ENCODE measurements at places on chromosomes 7 and 10.

- no peak for DNase-seq
Observed at GRCh38 chr10:77160679-77161078, 476.9 kb downstream of the KCNMA1 start.

DNA sequence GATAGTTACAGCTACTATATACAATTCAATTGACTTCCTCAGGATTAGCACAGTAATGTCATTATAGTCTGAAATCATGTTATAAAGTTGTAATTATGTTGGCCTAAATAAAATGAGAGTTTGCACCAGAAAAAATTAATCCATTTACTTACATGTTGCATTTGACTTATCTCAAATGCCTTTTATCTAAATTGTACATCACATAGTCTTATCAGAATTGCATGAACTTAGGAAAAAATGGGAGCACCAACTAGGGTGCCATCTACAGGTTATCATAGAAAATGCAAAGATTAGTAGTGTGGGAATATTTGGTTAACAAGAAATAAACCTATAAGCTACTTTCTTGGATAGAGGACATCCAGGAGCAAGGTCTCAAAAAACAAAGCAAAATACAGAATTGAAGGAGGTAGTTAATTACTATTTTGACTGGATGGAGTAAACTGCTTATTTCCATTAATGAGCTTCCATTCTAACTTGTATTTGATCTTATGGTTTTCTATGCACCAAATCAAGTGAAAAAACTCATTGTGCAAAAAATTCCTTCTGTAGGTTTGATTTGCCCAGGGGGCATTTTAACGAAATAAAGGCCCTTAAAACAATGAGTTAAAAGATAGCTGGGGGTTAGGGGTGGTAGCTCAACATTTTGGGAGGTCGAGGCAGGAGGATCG lies 60.0 kb upstream of the ORC5 start:
- DNase-seq = no peak

DNA sequence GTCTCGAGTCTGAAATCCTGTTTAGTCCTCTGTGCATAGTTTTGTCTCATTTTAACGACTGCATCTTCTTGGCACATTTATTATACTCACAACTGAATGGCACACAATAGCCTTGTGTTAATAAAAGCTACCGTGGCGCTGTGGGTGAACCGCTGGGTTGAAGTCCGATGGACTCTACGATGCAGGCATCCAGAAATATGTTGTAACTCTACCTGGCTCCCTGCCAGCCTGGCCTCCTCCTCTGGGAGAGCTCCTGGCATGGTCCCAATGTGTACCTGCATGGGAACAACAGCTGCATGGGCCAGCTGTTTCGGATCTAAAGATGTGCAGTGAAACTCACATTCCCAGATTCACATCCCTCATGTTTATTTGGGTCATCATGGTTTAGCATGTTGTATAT lies 3.7 kb upstream of the DPYSL4 start:
- DNase-seq = no peak

DNA sequence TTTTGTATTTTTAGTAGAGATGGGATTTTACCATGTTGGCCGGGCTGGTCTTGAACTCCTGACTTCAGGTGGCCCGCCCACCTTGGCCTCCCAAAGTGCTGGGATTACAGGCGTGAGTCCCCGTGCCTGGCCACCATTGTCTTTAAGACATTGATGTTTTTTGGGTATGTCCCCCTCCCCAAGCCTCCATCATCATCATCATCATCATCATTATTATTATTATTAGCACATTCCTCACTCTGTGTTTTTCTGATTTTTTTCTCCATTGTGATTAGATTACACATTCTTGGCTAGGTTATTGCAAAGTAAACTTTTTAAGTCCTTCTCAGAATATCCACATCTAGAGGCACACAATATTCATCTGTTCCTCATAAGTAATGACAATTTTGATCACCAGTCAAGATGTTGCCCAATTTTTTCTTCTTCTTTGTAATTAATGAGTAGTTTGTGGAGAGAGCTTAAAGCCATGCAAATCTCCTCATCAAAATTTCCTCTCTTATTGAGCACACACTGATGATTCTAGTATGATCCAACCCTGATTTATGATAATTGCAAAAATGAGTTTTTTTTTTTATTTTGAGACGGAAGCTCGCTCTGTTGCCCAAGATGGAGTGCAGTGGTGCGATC lies 47.5 kb downstream of the EPC1 start:
- no peak for DNase-seq

DNA sequence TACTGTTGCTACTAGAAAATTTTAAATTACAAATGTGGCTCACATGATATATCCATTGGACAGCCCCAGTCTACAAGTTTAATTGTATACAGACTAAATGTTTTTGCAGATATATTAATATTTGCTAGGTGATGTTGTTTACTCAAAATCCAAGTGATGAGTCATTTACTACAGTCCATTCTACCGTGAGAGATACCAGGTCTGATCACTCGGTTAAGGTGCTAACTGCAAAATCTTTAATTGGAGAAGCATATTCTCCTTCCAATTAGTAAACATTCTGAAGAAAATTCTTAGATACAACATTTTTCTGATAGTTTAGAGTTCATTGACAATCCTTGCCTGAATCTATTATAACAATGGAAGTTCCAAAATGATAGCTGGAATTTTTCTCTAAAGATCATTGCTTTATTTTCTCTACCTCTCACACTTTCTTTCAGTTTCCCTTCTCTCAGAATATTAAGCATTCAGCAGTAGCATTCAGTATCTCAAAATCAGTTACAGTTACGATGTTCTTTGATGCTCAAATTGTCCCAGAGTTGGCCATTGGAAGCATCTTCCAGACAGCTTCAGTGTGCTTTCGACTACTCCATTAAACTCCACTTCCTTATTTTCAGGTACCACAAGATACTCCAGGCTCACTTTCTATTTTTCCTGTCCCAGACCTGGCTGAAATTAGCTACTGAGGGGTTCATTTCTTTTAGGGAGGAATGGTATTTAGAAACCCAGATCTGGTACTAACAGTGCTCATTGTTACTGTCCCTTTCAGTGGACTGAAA lies 2.3 kb downstream of the ABCB1 start:
- DNase-seq = no peak

DNA sequence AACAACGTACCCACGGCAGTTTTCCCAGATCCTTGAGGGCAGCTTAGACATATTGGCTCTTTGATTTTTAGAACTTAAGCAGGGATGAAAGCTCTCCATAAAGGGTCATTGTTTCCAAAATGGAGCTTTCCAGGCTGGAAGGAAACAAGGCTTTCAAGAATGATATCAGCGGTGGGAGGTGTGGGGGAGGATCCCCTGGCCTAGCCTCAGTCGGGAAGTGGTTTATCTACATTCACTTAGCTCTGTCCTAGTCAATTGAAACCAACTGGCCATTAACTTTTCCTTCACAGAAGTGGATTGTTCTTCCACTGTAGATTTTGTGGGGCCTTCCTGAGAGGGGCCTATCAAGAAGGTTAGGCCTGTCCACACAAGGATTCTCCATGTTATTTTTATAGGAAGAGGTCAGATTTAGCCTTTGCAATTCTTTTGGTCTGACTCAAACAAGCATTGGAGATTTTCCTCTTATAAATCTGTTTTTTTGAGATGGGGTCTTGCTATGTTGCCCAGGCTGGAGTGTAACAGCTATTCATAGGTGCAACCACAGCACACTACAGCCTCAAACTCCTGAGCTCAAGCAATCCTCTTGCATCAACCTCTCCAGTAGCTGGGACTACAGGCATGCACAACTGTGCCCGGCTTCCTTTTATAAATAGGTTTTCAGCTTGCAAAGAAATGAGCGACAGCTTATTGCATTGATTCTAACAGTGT lies 343.5 kb downstream of the LRMDA start:
- no peak for DNase-seq

Data from forelimb muscle (tissue), 1 donor.